ENCODE measurements at places on chromosomes 4 and X.

GRCh38 chr4:150828159-150828558 is 186.9 kb downstream of the LRBA start:
- no peak for DNase-seq

GRCh38 chr4:40874331-40874730 is 124.6 kb downstream of the NSUN7 start:
- no peak for DNase-seq

GRCh38 chrX:132837126-132837525 is 121.3 kb downstream of the HS6ST2 start:
- DNase-seq, result peak; percentile 27

- DNase-seq, result peak; percentile 36
These were observed 139.5 kb downstream of the SLIT2 start for GRCh38 chr4:20391198-20391597.

GRCh38 chr4:78129383-78130108 is 72.4 kb downstream of the FRAS1 start:
- DNase-seq, result no peak
